Hematopoietic multipotent progenitor cell treated with erythropoietin and hydrocortisone succinate and interleukin-3 and kit ligand, for 17 days (in vitro differentiated cells): ENCODE measurements at places on chromosomes 6 and 20.

- no peak for DNase-seq
Observed at GRCh38 chr20:33622705-33623365, 39.3 kb upstream of the C20orf144 start.

GRCh38 chr6:52650941-52651340, 20.0 kb upstream of the TMEM14A start:
- DNase-seq, result no peak

DNA sequence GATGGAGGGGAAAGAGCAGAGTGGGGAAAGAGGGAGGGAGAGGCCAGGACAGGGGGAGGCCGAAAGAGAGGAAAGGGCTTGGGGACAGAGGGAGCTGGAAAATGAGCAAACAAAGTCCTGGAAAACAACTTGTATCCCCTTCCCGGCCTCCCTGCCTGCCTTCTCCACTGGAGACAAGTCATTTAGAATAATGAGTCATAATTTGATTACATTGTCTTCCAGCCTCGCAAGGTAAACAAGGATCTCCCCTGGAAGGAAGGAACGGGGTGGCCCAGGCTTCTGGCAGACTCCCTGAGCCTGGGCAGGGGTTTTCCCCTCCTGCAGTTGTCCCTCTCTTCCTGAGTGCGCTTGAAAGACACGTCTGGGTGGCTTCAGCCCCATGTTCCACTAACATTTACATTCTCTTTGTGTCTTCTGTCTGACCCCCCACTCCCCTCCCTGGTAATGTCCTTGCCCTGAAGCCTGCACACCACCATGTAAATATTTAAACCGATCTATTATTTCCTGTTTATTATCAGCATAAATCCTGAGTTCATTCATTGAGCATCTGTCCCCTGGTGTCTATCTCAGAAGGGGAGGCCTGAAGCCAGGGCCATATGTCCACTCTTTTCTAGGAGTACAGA, 12.1 kb upstream of the MRPS18A start:
- no peak for DNase-seq

GRCh38 chr20:45909817-45910669, 1.9 kb downstream of the PLTP start:
- DNase-seq, result no peak

GRCh38 chr6:113636357-113636824, 220.8 kb upstream of the MARCKS start:
- DNase-seq, result no peak

- DNase-seq, result no peak
Observed at GRCh38 chr6:5644523-5645185, 362.1 kb downstream of the NRN1 start.

DNA sequence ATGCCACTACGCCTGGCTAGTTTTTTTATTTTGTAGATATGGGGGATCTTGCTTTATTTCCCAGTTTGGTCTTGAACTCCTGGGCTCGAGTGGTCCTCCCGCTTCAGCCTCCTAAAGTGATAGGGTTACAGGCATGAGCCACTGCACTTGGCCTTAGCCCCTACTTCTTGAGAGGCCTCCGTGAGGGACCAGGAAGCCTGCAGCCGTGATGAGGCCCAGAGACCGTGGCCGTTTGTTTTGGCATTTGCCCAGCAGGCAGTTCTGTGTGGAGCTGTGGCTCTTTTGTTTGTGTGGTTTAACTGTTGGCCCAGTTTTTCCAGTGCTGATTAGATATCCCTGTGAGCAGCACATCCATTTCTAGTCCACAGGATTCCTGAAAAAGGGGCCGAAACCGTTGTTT, 39.8 kb downstream of the SRSF3 start:
- no peak for DNase-seq

DNA sequence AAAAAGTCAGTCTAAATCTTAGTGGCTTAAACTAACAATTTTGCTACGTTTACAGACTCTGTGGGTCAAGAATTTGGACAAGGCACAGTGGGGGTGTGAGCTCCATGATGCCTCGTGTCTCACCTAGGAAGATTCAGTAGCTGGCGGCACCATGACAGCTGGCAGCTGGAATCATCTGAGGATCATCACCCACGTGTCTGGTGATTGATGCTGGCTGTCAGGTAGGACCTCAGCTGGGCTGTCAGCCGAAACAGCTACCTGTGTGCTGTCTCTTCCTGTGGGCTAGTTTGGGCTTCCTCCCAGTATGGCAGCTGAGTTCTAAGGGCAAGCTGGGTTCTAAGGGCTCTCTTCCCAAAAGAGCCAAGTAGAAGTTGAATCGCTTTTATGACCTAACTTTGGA, 26.4 kb upstream of the DLGAP4 start:
- DNase-seq, result no peak

- DNase-seq, result no peak
Observed at GRCh38 chr6:66771626-66772025, 1064.6 kb upstream of the EYS start.

DNA sequence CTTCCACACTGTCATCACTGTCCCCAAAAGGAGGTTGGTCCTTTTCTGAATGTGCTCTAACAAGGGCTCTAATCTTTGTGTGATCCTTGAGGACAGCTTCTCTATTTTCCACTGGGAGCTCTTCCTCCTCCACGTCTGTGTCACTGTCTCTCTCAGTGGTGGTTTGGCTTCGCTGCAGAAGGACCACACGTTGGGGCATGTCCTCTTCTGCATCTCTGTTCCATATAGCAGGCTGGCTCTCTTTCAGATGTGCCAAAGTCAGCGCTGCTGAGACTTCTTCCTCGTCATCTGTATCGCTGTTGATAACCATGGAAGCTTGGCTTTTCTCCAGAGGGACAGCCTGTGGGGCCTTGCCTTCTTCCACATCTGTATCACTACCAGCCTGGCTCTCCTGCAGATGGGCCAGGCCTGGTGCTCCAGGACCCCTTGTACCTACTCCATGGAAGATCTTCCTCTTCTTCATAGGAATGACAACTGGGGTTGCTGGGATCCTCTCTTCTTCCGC, 4.6 kb downstream of the MDC1 start:
- peak; percentile 75 for DNase-seq

DNA sequence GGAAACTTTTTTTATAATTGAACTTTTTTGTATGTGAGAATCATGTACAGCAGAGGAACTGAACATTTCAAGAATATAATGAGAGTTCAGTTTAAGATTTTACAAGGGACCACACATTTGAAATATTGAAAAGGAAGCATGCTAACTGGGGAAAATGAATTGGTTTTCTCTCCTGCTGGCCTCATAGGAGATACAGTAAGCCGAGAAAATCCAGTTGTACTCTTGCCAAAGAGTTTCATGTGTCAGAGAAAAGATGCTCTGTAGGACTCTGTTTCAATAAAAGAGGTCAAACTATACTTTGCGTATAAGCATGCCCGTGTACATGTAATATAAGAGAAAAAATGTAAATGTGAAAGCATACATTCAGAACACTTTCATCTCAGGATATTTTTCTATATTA, 393.5 kb upstream of the NRSN1 start:
- no peak for DNase-seq

- no peak for DNase-seq
Observed at GRCh38 chr6:73455865-73456629, 4.0 kb upstream of the CGAS start.

DNA sequence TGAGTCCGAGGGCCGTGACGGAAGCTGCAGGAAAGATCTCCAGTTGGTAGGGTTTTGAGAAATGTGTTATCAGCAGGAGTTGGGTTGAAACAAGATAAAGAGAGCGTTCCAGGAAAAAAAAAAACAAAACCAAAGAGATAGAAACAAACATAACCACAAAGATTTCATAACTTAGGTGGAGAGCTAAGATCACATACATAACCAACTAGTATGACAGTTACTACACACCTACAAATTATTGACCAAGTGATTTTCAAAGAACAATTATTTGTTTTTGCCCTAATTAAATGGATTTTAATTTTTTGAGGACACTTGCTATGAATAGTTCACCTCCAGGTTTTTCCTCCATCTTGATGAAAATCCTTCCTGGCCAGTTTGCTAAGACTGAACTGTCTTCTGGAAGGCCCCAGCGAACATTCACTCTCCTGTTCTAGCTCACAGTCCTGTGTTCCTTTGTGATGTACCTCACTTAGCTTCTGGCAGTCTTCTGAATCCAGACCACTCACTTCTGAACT, 69.4 kb downstream of the SNX9 start:
- DNase-seq, result no peak

- DNase-seq, result no peak
Observed at GRCh38 chr6:138540468-138540867, 41.2 kb upstream of the NHSL1 start.

- no peak for DNase-seq
Observed at GRCh38 chr6:22362361-22362760, 65.5 kb upstream of the PRL start.

DNA sequence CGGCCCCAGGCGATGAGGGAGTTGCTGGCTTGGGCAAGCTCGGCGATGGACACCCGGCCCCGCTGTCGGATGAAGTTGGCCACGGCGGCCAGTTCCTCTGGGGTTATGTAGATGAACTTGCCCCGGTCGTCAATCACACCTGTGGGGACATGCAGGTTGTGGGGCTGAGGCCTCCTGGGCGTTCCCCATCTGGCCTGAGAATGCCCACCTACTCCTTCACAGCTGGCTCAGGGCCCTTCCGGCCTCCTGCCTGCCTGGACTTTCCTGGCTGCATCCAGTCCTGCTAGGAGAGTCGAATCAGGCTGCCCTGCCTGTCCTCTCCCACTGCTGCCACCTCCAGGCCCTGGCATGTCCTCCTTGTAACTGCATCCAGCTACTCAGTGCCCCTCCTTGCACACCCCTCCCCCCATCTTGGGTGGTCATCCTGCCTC, 13.8 kb downstream of the DDRGK1 start:
- DNase-seq, result no peak

DNA sequence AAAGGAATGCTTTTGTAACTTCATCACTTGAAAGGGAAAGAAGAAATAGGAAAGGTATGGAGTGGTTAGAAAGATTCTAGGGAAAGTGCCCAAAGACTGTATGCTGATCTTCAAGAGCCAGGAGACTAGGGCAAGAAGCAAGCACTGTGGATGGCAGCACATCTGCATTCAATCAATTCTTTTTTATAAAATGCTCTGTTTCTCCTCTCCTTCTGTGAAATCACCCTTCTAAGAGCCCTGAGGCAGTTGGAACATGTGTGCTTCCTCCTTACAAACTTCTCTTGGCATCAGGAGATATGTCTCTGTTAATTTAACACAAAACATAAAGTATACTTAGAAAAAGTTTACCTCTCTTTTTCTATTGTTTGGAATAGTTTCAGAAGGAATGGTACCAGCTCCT, 1162.2 kb upstream of the GJE1 start:
- no peak for DNase-seq
